Adrenal gland (tissue), 19 donors: ENCODE measurements at places on chromosomes 4 and X. TPM values are rescaled to one million over a fixed set of nuclear protein-coding genes. Genes with fewer than 3 reads are reported as not detected.

DOK7 gene
- total RNA-seq, result 0.28 TPM

LRIT3 gene
- 0.14 TPM for total RNA-seq

CT45A3 gene
- not detected for total RNA-seq

IL2 gene
- total RNA-seq, result 1.2 TPM

TMSB15A gene
- total RNA-seq, result 1.0 TPM

PGAM4 gene
- total RNA-seq, result not detected

SMIM43 gene
- not detected for total RNA-seq

GIMD1 gene
- total RNA-seq, result not detected

GK2 gene
- total RNA-seq, result not detected

RHOH gene
- 3.4 TPM for total RNA-seq

SLC25A5 gene
- total RNA-seq, result 102 TPM

TMPRSS11A gene
- not detected for total RNA-seq

ZNF182 gene
- 2.5 TPM for total RNA-seq

CTAG2 gene
- not detected for total RNA-seq

CLIC2 gene
- 18.5 TPM for total RNA-seq

MAGEA2B gene
- total RNA-seq, result not detected

KCTD8 gene
- total RNA-seq, result not detected

NWD2 gene
- not detected for total RNA-seq

EDNRA gene
- 5.1 TPM for total RNA-seq

EMD gene
- total RNA-seq, result 22.5 TPM

PNMA6A gene
- 0.48 TPM for total RNA-seq

HERC6 gene
- total RNA-seq, result 11.6 TPM
